Choroid plexus epithelial cell (primary cell): ENCODE measurements at places on chromosomes 4 and X.
A peak's percentile ranks its signal among the peaks of the same experiment; 100 is the strongest.

DNA sequence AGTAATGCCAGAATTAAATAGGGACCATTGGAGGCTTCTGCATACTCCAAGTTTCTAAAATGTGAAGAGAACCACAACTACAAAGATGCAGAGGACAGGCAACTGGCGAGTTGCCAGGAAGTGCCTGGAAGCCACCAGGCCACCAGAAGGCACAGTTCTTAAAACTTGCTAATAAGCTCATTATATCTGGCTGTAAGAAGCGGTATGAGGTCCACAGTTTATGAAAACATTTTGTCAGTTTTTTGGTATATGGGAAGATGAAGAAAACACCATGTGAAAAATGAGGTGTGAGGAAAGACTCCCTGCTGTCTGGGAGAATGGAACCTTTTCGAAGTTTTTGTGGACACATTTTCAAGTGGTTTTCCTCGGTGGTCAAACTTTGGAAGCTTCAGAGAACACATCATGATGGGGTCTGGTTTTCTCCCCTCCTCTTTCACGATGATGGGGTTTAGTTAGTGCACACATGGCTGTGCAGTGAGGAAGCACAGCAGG, 202.7 kb downstream of the NR3C2 start:
- no peak for DNase-seq

GRCh38 chr4:32477518-32477917, 1757.3 kb downstream of the PCDH7 start:
- DNase-seq, result no peak

DNA sequence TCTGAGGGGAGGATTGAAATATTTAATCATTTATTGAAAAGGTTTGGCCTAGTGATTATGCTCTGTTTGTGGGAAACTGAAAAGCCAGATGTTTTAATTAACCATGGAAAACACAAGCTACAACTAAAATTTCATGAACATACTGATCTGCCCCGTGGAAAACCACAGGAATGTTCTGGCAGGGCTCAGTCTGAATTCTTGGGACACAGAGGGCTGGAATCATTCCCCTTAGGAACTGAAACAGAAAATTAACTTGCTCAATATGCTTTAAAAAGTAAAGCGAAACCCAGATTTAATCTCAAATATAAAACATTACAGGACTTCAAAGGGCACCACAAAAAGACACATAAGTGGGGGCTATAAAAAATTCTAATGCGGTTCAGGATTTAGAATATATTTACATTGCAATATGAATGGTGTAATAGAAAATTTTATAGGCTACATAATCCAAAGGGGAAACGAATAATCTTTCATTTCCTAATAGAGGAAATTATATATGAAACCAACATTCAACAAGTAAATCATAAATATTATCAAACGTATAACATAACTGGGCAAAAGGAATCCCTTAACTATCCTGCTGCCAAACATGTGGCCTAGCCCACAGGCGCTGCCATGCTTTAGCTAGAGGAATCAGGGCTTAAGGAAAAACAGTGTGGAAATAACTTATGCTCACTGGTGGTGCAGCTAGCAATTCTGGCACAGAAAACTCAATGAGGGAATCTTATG, 70.9 kb downstream of the APBB2 start:
- DNase-seq, result peak; percentile 97

DNA sequence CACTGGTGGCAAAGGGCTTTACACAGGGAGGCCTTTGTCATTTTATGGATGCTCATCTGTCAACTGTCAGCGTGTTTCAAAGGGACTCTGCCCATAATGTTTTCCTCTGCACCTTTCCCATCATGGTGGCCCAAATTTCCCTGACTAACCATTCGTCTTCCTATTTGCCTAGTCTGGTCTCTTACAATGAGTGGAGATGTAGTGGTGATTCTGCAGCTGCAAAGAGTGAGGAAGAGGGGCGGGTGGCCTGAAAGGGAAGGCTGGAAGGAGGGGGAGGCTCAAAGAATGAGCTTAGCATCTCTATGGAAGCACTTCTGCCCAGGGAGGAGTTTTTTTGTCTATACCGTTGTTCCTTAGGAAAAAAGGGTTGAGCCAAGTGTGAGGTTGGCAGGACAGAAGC, 447.5 kb downstream of the NKX6-1 start:
- DNase-seq, result no peak

GRCh38 chrX:41913476-41913875, 9.9 kb downstream of the CASK start:
- no peak for DNase-seq

DNA sequence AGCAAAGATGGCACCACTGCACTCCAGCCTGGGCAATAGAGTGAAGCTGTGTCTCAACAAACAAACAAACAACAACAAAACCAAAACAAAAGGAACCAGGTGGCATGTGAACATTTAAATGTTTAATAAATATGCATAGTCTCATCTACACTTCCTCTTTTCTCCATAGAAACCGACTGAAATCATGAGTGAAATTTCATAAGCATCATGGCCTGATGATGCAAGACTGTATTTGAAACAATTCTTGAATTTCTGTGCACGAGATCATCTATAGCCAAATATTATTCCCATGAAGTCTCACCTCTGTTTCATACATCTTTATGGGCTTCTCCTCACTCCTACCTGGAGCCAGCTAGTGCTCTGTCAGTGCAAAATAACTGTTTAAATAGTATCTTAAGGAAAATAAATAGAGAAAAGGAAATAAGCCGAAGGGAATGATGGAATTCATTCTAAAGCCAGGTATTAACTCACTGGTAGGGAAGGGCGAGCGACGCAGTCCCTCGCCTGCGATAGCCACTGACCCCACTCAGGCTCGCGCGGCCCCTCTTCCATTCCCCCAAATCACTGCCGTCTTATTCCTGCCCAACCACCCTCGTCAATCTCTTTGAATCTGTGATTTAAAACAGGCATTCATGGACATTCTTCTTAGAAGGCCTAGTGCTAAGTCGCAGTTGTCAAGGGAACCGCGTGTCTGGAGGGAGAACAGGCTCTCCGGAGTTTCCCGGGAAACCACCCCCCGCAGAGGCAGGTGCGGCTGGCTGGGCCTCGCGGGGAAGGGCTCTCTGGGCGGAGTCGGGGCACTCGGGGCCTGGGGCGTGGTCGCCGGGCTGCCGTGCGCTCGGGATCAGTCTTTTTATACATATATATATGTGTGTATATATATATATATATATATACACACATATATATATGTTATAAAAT, 52.4 kb upstream of the TRIM2 start:
- peak; percentile 79 for DNase-seq

DNA sequence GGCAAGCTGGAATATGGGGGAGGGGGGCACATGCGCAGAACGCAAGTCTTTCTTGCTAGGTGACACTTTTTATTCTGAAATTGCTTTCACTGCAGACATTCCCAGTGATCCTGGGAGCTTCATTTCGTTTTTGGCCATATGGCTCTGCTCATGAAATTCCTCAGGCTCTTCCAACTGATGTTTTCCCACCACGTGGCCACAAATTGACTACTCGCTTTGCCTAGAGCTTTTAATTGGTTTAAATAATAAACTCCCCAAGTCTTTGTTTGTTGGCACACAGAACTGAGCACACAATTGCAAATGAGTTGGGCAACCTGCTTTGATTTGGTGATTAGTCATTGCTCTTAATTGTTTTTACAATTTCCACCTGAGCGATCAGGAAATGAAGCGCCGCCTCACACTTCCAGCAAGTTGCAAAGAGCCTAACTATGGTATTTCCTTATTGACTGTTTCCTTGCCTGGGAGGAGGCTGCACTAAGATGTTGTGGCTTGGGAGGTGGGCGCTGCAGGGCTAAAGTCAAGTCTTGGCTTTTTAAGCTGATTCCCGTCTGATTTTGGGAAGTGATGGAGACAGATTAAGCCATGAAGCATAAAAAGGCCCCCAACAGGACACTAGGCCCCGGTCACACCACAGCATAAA, 282.5 kb downstream of the ZIC3 start:
- DNase-seq, result no peak

- no peak for DNase-seq
These were observed 12.0 kb upstream of the TRIM61 start for GRCh38 chr4:164989471-164989870.

DNA sequence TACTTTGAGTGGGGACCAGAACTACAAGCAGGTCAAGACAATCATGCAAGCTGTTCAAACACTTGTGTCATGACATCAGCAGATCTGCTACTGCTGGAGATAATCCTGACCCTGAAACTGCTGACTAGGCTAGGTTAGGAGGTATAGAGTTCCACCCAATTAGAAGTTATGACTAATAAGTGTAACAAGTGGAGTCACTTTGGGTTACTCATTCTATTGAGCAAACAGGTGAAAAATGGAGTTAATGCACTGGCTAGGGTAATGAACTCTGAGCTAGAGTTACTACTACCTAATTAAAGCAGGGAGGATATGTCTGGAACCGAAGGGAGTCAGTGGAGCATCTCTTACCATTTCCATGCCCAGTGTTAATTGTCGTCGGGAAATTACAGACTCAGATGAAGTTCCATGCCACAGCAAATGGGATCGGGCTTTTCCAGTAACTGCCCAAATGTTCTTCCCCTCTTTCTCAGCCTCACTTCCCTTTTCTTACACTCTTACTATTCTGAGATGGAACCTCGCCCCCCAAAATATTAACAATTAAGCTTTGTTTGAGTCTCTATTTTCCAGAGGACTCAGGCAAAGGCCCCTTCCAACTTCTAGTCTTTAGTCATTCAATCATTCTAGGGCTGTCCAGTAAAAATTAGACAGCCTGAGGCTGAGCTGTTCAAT, 19.8 kb upstream of the MANBA start:
- DNase-seq, result peak; percentile 39

DNA sequence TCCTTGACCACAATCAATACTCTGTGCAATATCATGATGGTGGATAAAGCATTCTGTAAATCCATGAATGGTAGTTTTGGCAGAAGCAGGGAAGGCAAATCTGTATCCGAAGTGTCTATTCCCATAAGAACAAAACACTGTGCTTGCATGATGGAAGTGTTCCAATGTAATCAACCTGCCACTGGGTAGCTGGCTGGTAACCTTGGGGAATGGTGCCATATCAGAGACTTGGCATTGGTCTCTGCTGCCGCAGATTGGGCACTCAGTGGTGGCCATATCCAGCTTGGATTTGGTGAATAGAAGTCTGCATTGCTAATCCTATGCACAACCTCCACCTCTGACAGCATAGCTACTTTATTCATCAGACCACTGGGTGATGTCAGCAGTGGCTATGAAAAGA, 114.3 kb upstream of the EMCN start:
- no peak for DNase-seq

DNA sequence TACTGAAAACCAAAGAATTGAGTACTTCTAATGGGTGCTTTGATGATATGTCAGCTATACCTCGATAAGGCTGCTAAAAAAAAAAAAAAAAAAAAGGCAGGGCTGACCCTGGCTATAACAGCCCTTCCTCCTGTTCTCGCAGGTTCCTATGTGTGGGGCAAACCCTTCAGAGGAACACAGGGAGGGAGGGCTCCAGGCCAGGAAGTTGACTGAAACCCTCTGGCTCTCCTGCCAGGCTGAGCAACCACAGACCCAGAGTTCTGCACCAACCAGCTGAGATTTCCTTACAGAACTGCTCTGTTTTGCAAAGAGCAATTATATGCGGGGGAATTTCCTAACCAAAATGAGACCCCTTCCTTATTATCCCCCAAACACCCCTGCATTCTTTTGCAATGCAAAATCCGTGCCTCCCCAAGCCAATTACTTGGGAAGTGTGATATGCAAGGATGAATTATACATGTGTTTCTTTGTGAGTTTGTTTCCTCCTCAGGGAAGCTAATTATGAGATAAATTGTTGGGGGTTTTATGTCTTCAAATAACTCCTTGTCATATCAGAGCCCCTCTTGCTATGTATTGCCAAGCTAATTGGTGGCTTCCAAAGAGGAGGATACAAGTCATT, 45.6 kb downstream of the PDHA1 start:
- no peak for DNase-seq

DNA sequence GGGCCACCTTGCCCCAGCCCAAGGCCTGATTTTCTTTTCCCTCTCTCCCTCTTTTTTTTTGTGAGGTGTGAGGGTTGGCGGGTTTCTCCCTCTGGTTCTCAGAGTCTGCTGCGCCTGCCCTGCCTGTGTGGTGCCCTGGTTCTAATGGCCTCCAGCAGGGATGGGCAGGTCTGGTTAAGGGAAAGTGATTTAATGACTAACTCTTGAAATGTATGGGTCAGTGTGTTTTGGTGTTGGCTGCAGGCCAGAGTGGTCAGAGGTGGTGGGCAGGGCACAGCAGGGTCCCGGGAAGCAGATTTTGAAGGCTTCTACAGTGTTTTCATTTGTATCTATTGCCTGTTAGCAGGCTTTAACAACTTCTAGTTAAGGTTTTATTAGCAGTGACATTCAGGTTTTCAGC, 39.0 kb downstream of the JADE1 start:
- DNase-seq, result peak; percentile 75

DNA sequence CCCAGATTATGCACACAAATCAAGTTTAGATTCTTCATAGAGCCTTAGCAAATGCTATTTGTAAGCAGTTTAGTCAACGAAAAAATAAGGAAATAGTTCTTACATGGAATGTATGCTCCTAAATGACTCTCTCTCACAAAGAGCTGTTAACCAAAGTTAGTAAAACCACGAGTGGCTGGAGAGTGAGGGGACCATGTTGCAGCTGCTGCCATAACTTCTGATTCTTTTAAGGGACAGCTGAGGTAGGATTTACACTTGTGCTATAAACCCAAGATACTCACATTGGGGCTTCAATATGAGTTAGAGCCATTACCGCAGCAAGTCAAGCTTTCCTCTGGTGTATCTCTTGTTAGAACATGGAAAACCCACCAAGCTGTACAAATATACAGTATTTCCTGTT, 2.7 kb downstream of the DOCK11 start:
- no peak for DNase-seq

DNA sequence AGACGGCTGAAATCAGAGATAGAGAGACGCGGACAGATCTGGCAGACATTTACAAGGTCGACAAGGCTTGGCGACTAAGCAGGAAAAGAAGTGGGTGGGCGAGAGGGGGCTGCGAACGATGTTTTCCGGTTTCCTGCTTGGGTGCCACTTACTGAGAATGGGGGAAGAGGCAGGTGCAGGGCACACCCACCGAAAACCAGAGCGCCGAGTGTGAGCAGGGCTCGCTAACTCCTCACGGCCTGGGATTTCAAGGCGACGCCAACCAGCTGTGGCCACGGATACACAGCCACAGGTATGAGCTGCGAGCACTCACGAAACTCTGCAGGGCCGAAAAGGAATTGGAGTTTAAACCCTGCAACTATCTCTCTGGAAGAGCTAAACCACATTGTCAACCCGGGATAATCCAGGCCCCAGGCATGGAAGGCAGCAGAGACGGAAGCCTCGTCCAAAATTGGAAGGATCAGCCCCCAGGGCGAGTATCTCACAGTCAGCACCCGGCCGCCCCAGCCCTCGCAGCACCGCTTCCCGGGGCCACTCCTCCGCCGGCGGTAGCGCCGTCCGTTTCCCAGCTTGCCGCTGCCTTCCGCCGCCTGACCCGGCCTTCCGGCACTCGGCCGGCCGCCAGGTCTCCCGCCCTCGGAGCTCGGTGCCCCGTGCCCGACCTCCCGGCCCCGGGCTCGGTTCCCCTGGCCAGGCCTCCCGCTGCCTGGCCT, 778 bp downstream of the CASP3 start:
- DNase-seq, result peak; percentile 47

GRCh38 chr4:67437974-67438713, 107.2 kb downstream of the CENPC start:
- peak; percentile 85 for DNase-seq
